ENCODE measurements at places on chromosomes 2 and 18.

DNA sequence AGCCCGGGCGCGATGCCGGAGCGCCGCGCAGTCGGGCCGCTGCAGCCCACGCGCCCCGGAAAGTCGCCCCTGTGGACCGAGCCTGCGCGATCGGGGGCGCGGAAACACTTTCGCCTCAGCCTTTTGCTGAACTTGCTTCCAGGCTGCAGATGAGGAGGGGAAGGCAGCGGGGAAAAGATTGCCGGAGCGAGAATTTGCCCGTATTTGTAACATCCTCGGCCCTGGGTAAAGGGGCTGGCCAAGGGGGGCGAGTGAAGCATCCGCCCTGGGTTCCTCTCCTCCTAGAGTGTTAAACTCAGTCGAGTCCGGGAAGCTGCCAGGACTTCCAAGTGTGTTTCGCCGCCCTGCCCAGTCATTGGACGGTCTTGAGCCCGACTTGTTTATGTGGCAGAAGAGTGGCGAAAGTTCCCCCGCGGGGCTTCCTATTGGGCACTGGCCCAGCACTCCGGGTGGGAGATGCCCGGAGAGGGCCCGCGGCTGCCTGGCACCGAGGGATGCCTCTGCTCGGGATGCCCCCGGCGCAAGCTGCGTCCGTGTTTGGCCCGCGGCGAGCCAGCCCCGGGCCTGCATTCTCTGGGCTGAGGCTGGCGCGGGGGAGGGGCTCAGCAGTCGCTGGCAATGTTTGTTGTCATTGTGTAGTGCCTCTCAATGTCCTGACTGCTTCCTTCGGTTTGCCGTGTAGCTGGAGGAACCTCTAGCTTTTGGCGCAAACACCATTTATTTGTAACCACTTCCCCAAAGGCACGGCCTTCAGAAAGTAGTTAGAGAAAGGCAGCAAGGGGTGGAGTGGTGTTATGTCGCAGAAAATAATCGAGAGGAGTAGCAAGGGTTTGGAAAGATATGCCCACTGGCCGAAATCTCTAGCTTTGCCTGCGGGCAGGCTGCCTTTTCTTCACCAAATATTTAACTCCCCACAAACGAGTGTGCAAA lies 1.1 kb downstream of the CYBRD1 start:
- DNase-seq: no peak

- DNase-seq: no peak
These were observed 12.1 kb downstream of the PTMA start for GRCh38 chr2:231720292-231720986.

GRCh38 chr2:72142570-72143440 lies 4.9 kb downstream of the CYP26B1 start:
- DNase-seq: no peak

DNA sequence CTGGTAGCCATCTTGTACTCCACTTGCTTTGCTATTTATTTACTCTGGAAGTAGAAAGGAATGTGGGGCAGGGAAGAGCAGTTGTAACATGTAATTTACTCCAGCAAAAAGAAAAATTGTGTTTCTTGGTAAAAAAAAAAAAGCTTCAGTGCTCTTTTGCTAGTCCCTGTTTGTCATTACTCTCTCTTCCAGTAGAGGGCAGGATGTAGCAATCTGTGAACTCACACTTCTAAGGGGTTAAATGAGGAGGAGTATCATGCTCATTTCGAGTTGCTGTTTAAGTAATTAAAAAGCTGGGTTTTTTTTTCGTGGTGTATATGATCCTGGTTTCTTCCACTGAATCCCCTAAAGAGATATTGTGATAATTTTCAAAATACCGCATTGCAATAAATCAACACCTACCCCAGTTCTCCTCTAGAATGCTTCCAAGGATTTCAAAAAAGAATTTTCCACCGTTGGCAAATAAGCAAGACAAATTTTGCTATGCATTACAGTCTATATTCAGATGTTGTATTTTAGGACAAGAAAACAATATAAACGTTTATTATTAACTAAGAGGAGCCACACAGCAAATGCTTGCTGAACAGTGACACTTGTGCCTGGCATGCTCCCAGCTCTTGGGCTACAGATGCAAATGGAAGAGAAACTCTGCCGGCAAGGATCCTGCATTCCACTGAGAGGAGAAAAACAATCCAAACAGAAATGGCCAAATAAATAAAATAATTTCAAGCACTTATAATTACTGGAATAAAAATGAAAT lies 261.6 kb downstream of the ASXL3 start:
- DNase-seq: peak; percentile 28

DNA sequence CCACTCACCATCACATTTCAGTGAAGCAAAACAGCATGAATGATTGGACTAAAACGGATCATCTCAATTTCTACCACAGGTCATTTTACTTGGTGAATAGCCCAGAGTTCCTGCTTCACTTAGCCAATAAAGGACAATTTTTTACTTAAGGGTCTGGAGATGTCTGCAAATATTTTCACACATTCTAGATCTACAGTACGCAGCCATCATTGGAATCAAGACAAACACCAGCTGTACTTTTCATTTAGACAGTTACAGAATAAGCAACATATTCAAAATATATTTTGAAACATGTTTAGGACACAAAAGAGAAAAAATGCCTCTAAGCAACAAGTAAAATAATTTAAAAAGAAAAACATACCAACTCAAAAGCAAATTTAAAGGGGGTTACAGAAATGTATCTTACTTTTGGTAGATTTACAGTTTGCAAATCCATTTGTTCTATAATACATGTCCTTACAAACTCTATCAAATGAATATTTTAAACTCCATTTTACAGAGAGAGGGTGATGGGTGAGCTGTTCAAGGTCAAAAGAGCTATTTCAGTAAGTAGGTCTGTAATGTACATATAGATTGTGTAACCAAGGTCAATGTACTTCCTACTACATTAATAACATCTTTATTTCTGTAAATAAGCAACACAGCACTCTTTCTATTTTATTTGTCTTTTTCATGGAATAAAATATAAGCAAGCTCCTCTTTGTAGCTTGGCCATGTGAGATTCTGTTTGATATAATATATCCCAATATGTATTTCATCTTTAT lies 13.4 kb downstream of the PPP1R1C start:
- no peak for DNase-seq

DNA sequence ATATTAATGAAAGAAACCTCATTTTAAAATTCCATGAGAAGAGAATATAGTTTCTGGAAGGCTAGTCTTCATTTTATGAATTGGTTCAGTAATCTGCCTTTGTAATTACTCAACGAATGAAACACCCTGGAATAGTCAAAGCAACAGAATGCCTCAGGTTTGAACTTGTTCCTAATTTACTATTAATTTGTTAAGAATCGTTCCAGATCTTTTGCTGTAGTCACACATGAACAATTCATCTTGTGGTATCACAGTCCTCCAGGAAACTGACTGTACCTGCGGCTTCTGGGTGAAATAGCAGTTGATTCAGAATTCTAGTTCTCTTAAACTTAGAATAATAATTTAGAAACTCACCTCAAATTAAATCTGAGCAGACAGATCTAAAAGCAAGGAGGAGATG lies 282.7 kb upstream of the MAP2 start:
- DNase-seq: no peak

GRCh38 chr2:144834998-144835633 lies 315.2 kb upstream of the ZEB2 start:
- DNase-seq: peak; percentile 66

DNA sequence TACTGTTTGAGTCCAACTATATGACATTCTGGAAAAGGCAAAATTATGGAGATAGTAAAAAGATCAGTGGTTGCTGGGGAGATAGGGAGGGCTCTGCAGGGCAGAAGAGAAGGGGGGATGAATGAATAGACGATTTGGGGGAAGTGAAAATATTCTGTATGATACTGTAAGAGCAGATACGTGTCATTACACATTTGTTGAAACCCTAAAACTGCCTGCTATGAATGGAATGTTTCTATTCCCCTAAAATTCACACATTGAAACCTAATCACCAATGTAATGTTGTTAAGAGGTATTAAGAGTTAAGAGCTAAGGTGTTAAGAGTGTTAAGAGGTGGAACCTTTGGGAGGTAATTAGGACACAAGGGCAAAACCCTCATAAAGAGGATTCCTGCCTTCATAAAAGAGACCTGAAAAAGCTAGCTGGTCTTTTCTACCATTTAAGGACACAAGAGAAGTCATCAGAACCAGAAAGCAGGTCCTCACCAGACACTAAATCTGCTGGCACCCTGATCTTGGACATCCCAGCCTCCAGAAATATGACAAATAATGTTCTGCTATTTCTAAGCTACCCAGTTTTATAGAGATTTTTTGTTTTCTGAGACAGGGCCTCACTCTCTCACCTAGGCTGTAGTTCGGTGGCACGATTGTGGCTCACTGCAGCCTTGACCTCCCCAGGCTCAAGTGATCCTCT lies 76.2 kb downstream of the ATAD2B start:
- no peak for DNase-seq

- peak; percentile 31 for DNase-seq
These were observed 62.3 kb upstream of the CCDC195 start for GRCh38 chr2:224778474-224778877.

DNA sequence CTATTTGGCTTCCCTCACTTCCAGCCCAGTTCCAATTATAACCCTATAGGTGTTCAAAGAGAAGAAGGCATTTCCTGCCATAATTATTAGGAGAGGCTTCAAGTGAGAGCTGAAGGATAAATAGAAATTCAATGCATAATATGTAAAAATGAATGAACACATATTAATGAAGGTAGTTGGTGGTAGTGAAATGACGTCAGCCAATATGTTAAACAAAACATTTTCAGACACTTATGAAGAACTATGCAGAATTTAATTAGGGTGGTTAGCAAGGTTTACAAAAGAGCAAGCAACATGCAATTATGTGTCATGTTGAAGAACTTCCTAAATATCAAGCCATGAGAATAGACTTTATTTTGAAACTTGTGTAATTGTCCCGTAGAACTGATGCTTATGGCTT lies 858.8 kb upstream of the DDX18 start:
- DNase-seq: no peak

DNA sequence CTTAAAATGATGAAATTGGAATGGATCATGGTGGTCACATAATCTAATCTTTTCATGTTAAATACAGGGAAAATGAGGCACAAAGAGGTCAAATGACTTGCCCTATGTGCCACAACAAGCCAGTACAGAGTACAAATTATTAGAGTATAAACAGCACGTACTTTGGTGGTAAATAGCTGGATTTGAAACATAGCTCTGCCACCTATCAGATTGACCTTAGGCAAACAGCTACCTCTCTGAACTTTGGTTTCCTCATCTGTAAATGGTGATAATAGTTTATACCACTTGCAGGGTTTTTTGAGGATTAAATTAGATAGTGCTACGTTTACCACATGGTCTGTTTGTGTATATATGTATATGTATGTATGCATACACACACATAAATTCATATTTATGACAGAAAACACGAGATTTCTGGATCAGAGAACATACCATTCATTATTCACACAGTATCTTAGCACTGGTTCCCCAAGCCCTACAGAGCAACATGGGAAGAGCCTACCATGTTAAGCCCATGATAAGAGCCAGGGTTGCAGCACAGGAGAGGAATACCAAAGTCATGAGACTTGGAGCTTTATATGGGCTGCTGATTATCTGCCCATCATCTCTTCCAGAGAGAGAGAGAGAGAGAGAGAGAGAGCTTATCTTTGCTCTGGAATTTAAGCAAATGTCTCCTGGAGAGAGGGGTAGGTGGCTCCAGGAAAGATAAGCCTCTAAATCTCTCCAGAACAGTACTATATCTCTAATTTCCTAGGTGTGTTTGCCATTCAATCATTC lies 73.5 kb downstream of the MDH1 start:
- no peak for DNase-seq

DNA sequence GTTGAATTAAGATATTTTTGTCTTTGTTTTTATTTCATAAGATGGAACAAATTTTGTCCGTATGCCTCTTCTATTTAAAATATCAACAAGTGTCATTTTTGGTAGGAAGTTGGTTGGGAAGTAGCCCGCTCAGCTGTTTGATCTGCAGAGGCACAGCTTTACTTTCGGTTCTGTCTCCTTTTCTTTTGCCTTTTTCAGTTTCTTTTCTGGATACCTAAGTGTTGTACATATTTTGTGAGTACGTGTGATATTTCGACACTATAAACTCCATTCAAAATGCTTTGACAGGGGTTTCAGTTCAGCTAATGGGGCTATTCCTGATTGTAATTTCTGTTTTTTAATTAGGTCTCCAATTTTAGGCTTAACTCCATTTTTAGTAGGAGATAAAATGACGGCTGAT lies 1785.0 kb upstream of the LRRTM1 start:
- DNase-seq: no peak

- DNase-seq: peak; percentile 65
These were observed 45.9 kb downstream of the MARCO start for GRCh38 chr2:118987886-118988285.

DNA sequence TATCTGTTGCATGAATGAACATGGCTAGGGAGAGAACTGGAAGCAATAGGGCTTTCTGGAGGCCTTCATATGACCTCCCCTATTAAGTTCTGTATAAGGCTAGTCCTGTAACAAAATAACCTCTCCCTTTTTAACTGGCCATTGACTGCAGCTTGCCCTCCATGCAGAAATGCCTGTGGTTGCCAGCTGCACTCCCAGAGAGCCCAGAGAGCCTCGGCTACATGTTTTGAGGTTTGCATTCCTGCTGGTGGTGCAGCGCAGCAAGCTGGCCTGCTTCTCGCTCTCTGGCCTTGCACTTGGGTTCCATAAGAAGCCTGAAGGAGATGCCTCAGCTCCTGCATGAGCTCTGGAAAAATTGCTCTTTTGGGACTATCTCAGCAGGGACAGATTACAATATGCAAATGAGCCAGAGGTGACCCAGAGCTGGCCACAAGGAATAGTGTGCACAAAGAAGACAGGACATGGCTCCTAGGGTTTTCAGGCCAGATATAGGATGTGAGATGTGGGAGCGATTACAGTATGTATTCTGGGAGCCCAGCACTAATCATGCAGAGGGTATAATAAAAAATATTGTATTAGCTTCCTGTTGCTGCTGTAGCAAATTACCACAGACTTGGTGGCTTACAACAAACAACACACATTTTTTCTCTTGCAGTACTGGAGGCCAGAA lies 186.7 kb downstream of the INSIG2 start:
- no peak for DNase-seq

DNA sequence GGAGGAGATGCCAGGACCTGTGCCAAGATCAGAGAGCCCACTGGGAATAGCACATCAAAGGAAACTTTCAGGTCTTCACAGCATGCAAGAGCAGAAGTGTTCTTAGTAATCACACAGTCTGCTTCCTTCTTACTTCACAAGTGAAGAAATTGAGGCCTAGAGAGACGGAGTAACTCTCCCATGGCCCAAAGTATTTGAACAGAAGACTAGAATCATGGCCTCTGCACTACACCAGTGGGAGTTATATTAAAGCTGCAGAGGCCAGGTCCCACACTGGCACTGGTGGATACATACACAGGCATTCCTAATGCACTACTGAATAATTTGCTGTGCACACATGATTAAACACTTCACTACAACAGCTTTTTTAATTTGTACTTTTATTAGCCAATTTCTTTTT lies 107.6 kb upstream of the RMP24 start:
- no peak for DNase-seq

GRCh38 chr2:88753833-88754584 lies 62.5 kb downstream of the RPIA start:
- DNase-seq: no peak

DNA sequence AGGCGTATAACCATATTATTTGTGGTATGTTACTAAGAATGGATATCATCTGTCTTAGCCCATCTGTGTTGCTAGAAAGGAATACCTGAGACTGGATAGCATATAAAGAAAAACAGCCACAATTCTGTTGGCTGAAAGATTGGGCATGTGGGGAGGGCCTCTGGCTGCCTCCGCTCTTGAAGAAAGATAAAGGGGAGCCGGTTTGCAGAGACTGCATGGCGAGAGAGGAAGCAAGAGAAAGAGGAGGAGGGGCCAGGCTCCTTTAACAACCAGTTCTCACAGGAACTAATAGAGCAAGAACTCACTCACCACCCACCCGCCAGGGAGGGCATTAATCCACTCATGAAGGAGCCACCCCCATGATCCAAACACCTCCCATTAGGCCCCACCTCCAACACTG lies 29.2 kb upstream of the UXS1 start:
- no peak for DNase-seq

Measured in Caki2 (cell line).